ENCODE measurements at places on chromosomes 3 and 15. TPM values are rescaled to one million over a fixed set of nuclear protein-coding genes. Genes with fewer than 3 reads are reported as not detected.

C3orf20 gene
- total RNA-seq = 0.14 TPM

AHSG gene
- total RNA-seq = not detected

PLOD2 gene
- total RNA-seq = 1.3 TPM

DNA sequence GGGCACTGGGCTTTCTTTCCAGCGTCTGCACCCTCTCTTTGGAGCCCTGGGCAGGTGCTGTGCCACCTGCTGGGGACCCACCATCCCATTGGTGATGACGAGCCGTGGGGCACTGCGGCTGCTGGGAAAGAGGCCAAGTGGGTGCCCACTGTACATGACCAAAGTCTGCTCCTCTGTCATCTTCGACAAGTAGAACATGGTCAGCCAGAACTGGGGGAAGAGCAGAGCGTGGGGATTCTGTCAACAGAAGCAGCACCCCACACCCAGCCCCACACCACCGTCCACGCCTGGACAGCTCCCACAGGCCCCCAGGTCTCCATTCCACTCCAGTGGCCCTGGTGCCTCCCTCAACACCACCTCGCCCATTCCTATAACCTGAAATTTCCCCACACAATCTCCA, 9.7 kb downstream of the UROC1 start:
- no peak for DNase-seq

DNA sequence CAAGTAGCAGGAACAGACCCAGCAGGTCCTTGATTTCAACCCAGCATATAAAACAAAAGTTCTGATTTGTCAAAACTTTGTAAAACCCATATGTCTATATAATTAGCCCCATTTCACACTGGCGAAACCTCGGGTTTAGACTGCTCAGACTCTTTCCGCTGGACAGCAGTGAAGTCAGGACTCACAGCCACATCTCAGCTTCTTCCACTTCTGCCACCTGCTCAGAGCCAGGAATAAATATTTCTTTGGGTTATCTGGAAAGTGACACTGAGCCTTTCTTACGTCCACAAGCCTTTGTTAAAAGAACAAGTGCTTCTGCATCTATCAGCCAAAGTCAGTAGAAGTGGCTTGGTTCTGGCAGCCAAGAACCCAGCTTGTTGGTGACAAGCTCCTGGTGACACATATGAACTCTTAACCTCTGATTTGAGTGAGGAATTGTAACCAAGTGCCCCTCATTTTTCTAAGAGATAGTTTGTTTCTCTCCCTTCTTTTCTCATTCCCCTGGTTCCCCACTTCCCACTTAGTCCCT, 118.1 kb upstream of the CHD2 start:
- no peak for DNase-seq

DNA sequence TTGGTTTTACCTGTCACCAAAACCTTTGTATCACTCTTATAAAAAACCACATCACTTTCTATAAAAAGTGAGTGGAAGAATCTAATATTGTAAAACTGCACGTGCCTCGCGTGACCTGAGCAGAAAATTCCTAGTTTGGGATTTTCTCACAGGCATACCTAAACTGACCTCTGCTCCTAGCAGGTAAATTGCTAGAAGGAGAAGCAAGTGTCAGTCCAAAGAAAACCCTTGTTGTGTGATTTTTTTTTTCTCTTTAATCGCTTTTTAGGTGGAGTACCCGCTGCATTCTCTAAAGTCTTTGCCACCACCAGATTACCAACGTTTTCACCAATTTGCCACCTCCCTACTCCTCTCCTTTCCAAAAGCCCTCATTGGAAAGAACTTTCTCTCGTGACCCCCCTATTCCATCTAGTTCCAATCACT, 534 bp upstream of the UBE2E1 start:
- DNase-seq = no peak

DNA sequence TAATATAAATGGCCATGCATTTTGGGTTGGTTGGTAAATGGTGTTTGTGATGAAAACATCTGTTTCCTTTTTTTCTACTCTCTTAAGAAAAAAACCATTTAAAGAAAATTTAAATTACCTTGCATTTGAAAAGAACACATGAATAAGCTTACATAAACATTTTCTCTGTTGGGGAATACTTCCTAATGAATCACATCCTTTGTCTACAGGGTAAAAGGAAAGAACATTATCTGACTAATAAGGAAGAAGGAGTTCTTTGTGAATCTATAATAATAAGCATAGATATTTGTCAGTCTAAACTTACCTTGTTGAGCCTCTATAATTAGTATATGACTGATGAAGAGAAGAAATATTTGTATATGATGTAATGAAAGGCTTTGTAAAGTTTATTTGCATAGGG, 254.1 kb upstream of the ZNF717 start:
- DNase-seq = no peak

DNA sequence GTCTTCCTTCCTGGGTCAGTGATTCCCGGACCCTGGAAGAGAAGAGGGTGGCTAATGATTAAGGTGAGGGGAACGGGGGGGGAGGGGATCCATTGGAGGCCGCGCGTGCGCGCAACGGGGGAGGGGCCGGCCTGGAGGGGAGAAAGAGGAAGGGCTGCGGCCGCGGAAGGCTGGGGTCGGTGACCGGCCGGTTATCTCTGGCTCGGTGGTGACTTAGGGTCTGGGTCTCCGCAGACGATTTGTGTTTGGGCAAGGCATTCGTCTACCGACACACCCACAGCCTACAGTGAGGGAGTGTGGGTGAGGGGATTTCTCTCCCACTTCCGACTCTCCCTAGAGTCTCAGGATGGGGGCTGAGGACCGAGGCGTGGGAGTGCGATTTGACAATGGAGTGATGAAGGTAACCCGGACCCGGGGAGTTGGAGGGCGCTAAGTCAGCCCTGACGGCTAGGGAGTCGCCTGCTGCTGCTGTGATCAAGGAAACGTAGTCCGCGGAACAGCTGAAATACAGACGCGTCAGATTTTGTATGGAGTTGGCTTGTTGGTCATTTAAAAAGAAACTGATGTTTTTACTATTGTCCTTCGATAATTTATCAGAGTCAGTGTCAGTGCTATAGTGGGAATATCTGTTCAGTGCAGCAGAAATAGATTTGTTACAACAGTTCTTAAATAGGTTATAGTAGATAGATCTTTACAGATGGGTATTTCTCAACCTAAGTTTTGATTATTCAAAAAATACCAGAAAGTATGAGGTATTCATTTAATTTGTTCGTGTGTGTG, 733 bp downstream of the RNF111 start:
- peak; percentile 56 for DNase-seq
